Germinal center (tissue), 1 donor: ENCODE measurements at places on chromosomes 1 and 21.

GRCh38 chr1:221327954-221328353 lies 413.9 kb downstream of the DUSP10 start:
- DNase-seq, result no peak

DNA sequence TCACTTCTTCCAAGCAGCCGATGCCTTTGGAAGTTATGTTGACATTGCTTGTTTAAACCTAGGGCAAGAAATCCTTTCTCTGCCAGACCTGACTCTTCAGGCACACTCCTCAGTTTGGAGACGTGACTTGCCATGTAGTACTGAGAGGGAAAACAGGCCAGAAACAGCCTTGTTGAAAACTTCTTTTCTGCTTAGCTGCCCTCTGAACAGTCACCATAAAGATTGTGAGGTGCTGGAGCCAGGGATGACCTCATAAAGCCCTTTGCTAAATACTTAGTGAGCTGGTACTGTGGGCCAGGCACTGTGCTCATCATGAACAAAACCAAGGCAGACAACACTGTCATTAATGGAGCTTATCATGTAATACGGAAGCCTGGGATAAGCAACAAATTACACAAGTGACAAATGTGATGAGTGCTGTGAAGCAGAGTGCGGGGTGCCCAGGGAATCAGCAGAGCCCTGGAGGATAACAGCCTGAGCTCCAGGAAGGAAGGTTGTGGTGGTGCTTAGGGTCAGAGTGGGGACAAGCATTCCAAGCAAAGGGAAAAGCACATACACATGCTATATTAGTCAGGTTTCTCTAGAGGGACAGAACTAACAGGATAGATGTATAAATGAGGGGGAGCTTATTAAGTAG lies 42.4 kb downstream of the MTARC1 start:
- DNase-seq, result no peak

DNA sequence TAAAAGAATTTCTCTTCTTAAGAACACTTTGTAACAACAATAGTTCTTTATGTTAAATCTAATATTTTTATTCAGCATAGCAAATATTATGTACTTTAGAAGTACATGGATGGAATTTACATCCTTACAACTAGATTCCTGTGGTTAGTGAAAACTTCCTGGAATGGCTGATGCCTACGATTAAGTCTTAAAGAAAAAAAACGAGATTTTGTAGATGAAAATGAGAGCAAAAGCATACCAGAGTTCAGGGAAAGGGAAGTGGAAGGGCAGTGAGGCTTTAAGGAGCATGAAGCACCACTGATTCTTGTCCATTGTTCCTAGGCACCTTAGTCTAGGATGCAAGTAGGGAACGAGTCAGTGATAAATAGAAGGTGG lies 26.7 kb downstream of the CFH start:
- no peak for DNase-seq

- DNase-seq, result no peak
Observed at GRCh38 chr1:12372761-12373160, 142.9 kb downstream of the VPS13D start.

GRCh38 chr1:31627301-31627929 lies 9.9 kb downstream of the HCRTR1 start:
- no peak for DNase-seq

GRCh38 chr1:110286564-110286963 lies 52.6 kb upstream of the RBM15 start:
- no peak for DNase-seq

- no peak for DNase-seq
Observed at GRCh38 chr1:153780551-153780950, 5.3 kb downstream of the SLC27A3 start.
